SK-N-SH (cell line): ENCODE measurements at places on chromosomes 7 and 10.

- DNase-seq: no peak
Measured at GRCh38 chr7:87878208-87878735, 2.0 kb downstream of the DBF4 start.

DNA sequence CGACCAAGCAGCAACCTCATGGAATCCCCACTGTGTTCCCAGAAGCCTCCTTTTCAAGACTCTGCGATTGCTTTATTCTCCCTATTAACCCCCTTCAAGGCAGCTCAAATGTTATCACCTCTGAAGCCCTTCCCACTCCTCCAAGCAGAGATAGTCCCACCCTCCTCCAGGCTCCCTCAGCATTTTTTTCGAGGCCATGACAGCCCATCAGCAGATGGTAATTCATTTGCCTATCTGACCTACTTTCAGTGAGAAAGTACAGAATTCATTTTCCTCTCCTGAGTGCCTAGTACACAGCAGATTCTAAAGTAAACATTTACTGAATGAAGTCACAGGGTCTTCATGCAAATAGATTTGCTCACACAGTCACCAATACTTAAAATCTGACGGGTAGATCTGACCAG, 47.8 kb downstream of the HERPUD2 start:
- DNase-seq: peak; percentile 51

GRCh38 chr7:66844552-66845378, 76.3 kb upstream of the TMEM248 start:
- peak; percentile 100 for DNase-seq

- DNase-seq: no peak
Measured at GRCh38 chr10:190216-190615, 55.0 kb downstream of the ZMYND11 start.

DNA sequence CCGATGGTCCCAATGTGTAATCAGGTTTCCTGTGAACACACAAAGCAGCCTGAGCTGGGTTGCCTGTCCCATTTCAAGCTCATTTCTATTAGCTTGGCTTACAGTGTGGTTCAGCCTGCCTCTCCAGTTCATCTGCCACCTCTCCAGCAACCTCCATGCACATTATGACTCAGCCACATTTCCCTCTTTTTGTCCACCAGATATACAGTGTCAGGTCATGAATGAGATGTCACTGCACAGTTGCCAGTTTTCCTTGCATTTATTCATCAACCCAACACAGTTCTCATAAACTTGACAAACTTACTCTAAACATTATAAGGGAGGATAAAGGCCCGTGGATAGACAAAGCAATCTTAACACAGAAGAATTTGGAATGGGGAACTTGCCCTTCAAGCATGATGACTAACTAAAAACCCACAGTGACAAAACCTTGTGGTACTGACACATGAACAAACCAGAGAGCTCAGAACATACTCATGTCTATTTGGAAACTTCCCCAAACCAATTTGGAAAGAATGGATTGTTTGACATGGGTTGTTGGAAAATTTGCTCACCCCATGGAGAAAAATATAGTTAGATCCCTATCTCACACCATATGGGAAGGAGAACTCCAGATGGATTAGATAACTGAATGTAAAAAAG, 2.5 kb upstream of the CFAP58 start:
- DNase-seq: no peak

DNA sequence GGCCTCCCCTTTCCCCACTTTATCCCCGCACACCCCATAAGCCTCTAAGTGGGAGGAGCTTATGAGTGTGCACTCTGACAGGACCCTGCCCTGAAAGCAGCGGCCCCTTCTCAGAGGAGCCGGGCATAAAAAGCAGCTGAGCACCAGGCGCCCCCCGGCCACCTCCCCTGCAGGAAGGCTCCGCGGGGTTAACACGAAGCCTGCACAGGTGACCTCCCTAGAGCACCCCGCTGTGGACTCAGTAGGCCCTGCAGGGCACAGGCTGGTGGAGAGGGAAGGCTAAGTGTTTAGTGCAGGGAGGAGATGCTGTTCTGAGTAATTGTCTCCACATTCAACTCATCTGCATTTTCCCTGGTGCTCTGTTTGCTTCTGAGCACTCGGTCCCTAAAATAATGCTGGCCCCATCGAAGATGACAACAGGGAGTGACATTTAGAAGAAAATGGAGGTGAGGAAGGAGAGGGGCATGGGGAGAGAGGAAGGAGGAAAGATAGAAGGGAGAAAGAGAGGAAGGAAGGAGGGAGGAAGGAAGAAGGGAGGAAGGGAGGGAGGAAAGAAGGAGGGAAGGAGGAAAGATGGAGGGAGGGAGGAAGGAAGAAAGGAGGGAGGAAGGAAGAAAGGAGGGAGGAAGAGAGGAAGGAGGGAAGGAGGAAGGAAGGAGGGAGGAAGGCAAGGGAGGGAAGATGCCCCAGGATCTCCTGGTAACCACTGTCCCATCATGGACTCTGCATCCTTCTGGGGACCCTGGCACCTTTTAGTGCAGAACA, 25.4 kb upstream of the CNPY1 start:
- no peak for DNase-seq

GRCh38 chr10:67934336-67934735, 49.9 kb downstream of the SIRT1 start:
- no peak for DNase-seq

DNA sequence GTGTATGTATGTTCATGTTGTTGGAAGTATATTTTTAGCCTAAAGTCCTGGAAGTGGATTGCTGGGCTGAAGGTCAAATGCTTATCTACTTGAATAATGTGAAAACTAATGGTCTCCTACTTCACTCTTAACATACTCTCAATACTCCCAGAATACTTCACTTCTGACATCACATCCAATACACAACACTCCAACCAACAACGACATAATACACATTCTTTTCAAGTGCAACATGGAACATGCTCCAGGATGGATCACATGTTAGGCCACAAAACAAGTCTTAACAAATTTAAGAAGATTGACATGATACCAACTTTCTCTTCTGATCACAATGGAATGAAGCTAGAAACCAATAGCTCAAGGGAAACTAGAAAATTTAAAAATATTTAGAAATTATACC, 126.9 kb upstream of the ADCY1 start:
- DNase-seq: no peak

- no peak for DNase-seq
Measured at GRCh38 chr10:101018118-101018599, 12.8 kb downstream of the PDZD7 start.

DNA sequence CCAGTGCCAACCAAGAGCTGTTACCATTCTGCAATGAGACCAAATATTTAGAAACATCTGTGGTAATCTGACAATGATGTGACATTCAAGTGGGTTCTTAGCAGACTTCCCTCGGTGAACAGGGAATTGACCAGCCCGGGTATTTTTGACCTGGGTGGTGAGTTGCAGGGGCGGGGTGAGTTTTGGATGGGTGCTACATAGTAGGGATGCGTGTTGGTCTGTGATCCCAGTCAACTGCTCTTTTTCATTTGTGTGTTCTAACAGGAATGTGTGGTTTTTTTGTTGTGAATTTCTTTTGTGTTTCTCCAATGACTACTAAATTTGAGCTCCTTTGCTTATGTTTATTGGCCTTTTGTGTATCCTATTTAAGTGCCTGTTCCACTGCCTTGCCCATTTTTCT, 273.6 kb upstream of the HABP2 start:
- DNase-seq: no peak
